Activated CD4-positive, alpha-beta T cell treated with anti-CD3 and anti-CD28 coated beads for 36 hours (primary cell): ENCODE measurements at places on chromosomes 11 and 22.

DNA sequence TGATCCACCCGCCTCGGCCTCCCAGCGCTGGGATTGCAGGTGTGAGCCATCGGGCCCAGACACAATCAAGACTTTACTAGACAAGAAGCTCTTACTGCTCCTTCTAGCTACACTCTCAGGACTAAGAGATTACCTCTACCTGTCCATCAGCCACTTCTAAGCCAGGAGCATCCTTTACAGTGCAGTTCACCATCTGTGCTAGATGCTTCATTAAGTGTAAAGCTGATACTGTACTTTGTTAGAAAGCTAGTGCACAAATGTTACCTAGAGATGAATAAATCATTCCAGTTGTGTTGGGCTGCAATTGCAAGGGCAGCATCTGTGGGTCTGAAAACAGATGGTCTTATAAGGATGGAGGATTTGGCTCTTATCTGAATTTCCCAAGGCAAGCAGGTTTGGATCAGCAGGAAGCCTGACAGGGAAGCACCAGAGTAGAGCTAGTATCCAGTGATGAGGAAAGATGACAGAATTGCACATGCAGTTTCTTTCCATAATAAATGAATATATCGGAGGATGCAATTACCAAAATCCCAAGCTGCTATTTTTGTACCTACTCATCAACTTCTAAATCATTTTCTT, 58.3 kb downstream of the FAM168A start:
- DNase-seq: no peak

- no peak for DNase-seq
Measured at GRCh38 chr11:123406441-123407129, 23.5 kb upstream of the GRAMD1B start.

- no peak for DNase-seq
Measured at GRCh38 chr11:113279591-113279990, 34.8 kb upstream of the TTC12 start.

DNA sequence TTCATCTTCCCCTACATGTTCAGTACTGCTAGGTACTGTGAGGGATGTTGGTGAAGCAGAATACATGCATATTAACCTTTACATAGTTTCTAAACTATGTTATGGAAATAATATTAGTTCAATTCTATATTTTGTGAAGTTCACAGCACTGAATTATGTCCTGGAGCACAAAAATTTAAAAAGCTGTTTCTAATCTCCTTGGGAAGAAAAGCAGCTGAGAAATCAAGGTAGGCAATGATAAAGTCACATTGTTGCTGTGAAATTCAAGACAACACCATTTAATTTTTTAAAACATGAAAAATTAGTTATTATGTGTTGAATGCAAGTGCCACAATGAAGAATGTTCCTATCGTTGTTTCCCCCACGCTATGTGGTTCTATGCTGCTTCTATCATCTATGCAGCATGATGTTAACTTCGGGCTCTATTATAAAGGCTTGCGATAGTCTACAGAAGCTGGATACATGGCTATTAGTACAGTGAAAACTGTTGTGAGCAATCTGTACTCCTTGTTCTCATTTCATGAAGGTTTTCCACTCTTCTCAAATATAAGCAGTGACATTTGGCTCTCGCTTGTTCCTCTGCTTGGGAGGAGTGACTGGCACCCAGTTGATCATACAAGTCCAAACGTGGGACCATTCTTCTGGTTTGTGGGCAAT, 164.3 kb downstream of the AASDHPPT start:
- DNase-seq: no peak

DNA sequence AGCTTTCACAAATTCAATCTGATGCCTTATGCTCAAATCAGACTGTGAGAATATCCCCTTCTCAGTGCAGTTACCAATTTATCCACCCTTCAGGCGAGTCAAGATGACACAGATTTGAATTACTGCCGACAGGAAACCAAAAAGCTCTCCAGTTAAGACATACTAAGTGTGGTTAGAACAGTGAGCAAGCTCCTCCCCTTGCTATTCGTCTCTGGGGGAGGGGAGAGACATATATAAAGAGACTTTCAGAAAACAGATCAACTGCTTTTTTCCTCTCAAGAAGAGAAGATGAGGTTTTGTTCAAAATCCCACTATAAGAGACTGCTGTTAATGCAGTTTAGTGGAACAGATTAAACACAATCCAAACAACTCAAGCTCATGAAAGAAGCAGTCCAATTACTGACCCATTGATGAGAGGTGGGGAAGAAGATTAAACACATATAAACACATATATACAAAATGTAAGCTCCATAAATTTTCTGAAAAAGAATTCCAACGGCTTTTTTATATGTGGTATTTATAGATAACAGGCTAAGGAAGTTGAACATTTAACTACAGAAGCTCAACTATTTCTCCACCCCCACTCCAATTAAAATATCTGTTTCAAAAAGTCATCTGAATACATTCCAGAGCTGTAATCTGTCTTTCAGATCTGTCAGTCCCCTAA, 102.7 kb downstream of the MRTFA start:
- DNase-seq: peak; percentile 66

DNA sequence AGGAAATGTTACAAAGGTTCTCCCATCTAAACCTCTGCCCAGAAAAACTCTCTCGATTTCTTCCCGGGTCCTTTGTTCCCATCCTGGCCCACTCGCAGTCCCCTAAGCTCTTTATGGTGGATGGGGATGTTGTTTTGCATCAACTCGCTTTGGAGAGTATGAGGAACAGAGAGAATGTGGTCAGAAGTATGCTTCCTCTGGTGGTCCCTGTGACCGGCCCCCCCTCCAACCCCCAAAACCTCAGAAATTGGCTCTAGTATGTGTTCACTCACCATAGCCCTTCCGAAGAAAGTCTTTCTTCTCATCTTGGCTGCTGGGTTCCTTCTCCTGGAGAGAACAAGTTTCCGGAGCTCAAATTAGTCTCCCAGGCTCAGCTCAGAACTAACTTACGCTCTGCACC, 54.4 kb downstream of the GRAMD1B start:
- DNase-seq: no peak
